ENCODE measurements at places on chromosomes 1 and 21.

GRCh38 chr1:78279051-78279450 is 211.7 kb upstream of the PTGFR start:
- DNase-seq = no peak

GRCh38 chr1:86754265-86754974 is 50.0 kb downstream of the SH3GLB1 start:
- no peak for DNase-seq

DNA sequence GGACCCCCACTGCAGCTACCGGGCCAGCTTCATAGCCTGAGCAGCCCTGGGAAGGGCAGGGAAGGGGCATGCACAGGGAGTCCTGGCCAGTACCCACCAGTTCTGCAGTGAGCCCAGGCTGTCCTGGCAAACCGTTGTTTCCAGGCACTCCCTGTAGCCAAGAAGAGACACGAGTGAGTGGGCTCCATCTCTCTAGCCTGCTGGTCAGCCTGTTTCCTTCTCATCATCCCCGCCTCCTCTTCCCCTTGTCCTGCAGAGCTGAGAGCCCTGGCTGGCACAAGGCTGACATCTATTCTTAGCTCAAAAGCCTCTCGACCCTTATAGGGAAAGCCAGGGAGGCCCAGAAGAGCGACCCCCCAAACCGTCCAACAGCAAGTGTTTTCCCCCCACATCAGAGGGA is 28.7 kb downstream of the COL16A1 start:
- no peak for DNase-seq

DNA sequence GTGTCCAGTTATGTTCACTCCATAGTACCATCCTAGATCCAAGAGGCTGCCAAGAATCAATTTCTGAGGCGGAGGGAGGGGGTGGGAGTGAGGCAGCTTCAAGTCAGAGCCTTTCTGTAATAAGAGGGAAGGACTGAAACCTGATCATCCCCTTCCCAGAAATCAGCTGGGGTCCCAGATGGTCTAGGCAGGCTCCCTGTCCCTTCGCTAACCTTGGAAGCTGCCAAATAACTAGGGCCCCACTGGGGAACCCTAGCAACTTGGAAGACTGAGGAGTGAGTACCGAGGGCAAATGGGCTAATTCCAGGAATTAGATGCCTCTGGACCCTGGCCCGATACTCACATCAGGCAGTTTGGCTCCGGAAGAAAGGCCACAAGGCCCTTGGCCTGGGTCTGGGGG is 113.3 kb downstream of the NAV1 start:
- DNase-seq = no peak

DNA sequence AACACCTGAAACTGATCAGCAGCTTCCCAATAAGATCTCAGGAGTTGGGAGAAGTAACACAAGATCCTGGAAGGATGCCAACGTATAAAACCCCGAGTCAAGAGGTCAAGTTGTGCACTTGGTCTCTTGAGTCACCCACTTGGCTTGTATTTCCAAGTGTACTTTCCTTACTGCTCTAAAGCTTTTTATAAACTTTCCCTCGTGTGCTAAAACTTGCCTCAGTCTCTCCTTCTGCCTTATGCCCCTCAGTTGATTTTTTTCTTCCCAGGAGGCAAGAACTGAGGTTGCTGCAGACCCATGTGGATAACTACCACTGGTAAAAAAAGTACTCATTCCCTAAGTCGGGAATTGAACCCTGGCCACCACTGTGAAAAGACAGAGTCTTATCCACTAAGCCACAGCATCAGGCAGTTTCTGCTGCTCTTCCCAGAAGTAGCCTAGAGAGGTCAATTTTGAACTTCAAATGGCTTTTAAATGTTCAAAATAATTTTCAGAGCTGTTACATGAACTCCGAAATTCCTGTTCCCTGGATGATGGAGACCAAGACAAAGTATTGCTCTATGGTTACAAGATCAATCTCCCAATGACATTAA is 28.9 kb downstream of the ITLN2 start:
- no peak for DNase-seq

DNA sequence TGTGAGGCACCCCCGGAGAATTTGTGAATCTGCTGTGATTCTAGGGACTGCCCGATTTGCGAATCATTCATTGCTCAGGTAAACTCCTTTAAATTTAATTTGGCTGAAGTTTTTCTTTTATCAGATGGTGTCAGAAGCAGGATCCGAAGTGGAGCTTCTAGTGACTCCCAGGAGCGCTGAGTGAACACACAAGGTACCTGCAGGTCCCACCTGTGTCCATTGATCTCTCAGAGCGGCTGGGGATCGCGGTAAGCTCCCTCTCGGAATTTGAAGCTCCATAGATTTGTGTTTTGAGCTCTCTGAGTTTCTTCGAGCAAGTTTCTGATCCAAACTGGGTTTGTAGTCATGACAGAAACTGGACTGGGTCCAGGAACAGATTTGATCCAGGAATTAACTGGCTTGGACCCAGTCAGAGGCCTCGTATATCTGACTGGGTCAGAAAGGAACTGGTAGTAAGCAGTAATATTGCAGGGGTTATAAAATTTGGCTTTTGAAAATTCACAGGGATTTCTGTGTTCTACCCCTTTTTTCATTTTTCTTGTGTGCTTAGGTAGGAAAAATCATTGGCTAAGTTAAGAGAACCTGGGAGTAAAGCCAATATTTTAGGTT is 56.2 kb upstream of the EDEM3 start:
- no peak for DNase-seq

GRCh38 chr1:244302876-244303609 is 148.7 kb downstream of the ADSS2 start:
- no peak for DNase-seq

- no peak for DNase-seq
Observed at GRCh38 chr1:93036672-93037071, 42.4 kb upstream of the MTF2 start.

GRCh38 chr1:93979718-93980319 is 70.6 kb upstream of the GCLM start:
- DNase-seq = no peak

GRCh38 chr1:185325413-185325812 is 8.4 kb upstream of the IVNS1ABP start:
- DNase-seq = no peak

- no peak for DNase-seq
Observed at GRCh38 chr1:66266350-66266749, 267.6 kb upstream of the SGIP1 start.

- DNase-seq = no peak
Observed at GRCh38 chr1:27785781-27786455, 12.9 kb downstream of the STX12 start.

DNA sequence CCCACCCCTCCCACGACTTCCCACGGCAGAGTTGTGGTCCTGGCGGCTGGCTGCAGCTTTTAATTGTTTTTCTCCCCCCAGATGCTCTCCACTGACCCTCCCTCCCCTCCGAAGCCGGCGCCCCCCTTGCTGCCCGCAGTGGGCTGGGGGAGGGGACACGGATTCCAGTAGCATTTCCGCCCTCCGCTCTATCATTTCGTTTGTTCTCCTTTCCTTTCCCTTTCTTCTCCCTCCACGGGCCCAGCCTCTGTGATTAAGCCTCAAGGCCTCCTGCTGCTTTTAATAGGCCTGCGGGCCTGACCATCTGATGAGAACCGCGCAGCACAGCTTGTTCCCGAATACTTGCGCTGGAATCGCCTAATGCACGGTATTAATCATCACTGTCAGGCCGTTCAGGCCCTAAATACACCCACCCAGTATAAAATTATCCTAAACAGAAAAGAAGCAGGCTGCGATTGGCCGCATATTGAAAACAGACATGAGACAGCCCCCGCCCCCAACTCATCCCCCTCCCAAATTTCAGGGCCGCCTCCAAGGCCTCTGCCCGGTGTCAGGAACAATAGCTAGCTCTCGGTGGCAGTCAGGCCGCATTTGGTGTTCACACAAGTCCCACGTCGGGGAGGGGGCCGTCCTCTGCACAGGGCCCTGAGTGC is 102.0 kb upstream of the ARHGEF16 start:
- no peak for DNase-seq

DNA sequence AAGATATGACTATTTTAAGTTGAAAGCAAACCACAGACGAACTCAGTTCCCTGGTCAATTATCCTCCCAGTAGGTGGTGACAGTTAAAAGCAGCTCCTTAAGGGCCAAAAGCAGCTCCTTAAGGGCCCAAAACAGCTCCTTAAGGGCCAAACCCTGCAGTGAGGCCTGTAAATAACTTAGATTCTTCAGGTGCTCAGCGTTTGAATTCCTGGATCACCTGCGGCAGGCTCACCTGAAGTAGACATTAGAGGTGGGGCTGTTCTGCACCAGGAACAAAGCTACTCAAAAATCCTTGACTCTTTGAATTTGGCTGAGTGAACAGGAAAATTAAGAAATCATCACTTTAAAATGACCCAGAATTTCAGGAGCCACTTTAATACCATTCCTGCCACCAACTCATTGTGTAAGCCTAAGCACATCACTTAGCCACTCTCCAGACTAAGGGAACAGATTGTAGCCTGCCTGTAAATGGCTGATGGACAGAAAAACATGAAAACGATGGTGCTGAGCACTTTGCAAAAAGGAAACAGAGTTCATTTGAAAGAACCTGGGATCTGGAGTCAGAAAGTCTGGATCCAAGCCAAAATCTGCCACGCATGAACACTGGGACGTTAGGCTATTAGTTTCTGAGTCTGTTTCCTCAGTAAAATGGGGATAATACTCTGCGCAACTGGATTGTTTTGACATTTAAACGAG is 126.9 kb downstream of the LRIG2 start:
- DNase-seq = no peak

Measured in hematopoietic multipotent progenitor cell treated with erythropoietin and hydrocortisone succinate and interleukin-3 and kit ligand, for 17 days (in vitro differentiated cells).